ENCODE measurements at places on chromosomes 6 and 20.

GRCh38 chr20:3648951-3649350 is 14.2 kb downstream of the GFRA4 start:
- no peak for DNase-seq

DNA sequence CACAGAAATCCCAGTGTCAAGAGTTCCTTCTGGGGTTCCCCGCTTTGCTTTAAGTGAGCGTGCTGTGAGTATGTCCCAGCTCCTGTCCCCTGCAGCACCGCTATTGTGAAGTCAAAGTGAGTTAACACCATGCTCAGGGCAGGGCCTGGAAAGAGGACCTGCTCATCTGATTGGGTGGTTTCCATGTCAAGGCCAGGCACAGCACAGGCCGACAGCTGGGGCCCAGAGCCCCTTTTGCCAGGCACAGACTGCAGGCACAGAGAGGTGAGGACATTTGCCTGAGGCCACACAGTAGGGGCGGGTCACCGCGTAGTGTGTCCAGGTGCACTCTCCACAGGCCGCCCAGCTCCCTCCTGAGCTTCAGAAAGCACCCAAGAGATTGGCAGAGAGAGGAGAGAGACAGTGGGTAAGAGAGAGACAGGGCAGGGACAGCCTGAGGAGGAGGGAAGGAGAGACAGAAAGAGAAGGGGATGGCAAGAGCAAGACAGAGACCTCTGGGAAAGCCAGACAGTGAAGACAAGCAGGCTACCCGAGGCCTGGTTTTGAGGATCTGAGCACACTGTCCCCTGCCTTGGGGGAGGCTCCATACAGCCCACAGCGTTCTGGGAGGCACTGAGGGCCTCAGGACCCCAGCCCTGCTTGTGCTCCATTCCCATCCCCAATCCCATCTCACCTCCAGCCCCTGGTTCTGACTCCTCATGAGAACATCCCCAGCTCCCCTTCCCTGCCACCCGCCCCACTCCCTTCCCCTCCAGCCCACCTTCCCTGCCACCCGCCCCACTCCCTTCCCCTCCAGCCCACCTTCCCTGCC is 6.5 kb upstream of the BPIFB1 start:
- no peak for DNase-seq

DNA sequence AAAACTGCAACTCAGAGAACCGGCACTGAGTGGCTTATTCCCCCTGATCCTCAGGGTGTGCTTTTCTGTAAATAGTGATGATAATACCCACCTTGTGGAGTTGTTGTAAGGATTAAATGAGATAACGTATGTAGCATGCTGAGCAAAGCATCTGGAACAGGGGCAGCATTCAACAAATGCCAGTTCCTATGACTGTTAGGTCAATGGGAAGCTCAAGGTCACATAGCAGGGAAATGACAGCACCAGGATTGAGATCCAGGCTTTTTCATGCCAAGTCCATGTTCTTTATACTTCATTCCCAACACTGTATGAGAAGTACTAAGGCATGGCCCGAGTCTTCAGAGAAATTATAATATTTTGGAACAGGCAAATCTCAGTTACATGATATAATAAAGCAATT is 5.1 kb downstream of the RCAN2 start:
- no peak for DNase-seq

GRCh38 chr20:47784599-47785310 is 526 bp downstream of the SULF2 start:
- DNase-seq = no peak

DNA sequence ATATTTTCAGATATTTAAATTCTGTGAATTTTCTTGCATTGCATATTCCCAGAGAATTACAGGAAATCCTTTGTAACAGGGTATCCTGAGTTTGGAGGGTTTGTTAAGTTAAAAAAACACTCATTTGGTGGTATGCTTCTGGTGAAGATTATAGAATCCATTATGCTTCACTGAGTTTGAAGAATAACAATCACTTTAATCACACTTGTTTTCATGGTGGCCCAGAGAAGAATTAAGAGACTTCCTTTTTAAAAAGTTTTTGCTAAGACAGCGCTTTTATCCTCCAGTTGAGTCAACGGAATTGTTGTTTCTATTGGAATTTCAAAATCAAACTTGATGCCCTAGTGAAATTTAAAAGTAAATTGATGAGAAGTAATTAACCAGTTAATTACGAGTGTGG is 17.4 kb downstream of the PLEKHG1 start:
- no peak for DNase-seq

DNA sequence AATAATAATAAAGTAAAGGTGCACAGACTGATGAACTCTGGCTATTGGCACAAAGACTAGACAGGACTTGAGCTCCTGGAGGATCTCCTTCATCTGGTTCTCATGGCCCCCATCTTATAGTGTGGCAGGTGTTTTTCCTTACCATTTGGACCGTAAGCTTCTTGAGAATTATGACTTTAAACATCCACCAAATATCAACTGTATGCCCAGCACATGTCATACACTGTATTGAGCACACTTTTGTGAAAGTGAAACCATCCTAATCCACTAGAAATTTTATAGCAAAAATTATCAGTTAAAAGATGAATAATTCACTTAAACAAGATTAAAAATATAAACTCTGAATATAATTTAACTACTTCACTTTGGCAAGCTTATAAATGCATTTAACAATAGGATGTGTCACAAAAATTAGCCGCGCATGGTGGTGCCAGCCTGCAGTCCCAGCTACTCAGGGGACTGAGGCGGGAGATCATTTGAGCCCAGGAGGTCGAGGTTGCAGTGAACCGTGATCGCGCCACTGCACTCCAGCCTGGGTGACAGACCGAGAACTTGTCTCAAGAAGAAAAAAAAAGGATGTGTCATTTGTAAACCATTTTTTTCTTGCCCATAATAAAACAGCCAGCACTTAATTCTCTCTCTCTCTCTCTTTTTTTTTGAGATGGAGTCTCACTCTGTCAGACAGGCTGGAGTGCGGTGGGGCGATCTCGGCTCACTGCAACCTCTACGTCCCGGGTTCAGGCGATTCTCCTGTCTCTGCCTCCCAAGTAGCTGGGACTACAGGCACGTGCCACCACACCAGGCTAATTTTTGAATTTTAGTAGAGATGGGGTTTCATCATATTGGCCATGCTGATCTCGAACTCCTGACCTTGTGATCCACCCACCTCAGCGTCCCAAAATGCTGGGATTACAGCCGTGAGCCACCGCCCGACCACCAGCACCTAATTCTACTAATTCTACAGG is 9.1 kb downstream of the HIVEP2 start:
- DNase-seq = no peak

- DNase-seq = no peak
Observed at GRCh38 chr6:36755435-36756348, 58.1 kb downstream of the RAB44 start.

DNA sequence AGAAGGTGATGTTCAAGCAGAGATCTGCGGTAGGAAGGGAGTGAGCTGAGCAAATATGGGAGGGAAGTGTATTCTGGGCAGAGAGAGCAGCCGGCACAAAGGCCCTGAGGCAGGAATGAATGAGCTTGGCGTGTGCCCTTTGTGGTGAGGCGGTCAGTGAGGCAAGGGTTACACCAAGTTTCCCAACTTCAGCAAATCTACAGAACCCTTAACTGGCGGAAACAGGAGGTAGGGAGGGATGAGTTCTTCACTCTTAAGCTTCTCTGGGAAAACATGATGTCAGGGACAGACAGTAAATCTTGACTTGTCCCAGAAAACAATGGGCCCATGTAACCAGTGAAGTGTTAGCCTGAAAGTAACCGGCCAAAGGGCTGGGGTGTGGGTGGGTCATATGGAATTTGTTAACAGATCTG is 97.1 kb upstream of the PTPN1 start:
- no peak for DNase-seq

DNA sequence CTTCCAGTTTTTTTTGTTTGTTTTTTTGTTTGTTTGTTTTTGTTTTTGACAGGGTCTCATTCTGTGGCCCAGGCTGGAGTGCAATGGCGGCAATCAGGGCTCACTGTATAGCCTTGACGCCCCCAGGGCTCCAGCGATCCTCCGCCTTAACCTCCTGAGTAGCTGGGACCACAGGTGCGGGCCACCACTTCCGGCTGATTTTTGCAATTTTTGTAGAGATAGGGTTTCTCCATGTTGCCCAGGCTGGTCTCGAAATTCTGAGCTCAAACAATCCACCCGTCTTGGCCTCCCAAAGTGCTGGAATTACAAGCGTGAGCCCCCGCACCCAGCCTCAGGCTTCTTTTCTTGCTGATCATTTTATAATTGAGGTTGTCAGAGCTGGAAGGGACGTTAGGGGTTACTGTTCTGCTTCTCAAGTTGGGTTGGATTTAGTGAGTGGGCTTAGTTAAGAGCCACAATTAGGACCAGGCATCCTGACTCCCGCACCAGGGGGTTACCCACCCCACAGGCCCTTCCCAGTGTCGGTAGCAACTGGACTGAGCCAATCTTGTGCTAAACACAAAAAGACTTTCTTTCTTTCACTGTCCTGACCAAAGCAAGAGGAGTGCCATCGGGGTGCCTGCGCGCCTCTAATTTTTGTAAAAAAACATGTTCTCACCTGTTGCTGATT is 13.1 kb upstream of the ZSCAN9 start:
- DNase-seq = no peak

DNA sequence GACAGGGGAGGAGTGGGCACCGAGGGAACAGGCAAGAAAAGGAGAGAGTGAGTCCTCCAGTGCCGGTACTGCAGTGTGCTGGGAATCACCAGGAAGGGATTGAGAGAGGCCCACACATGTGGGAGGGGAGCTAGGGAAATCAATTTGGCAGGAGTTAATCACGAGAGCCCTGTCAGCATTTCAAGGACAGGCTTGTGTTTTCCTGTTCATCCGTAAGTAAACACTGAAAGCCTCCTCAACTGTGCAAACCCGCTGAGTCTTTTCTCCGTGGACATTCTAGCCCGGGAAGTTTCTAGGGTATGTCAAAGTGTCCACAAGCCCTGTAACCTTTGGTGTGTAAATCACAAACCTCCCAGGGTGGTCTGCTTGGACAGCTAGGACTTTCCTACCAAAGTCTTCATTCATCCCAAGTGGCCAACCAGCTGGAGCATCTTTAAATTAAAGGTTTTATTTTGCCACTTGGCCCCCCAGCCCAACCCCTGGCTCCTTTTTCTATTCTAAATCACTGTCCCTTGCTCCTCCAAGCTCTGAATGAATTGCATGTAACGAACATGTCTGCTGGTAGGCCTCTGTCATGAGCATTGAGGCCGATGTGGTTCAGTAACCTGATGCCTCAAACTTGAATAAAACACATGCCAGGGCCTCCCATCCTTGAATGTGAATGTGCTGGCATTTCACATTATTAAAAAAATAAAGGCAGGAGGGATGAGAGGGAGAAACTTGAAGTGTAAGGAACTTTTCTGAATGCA is 149.1 kb downstream of the ZNF217 start:
- DNase-seq = no peak

DNA sequence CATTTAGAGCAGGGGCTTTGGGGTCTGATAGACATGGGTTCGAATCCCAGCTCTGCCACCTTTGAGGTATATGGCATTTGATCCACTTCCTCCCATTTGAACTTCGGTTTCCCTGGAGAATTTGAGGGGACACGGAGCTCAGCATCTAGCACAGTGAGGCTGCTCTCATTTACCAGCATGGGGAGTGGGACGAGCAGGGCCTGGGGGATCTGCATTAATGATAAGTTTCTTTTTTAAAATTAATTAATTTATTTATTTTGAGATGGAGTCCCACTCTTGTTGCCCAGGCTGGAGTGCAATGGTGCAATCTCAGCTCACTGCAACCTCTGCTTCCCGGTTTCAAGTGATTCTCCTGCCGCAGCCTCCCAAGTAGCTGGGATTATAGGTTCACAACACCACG is 52.6 kb downstream of the VSTM2L start:
- DNase-seq = no peak

- no peak for DNase-seq
Observed at GRCh38 chr6:86738078-86738477, 199.2 kb upstream of the HTR1E start.

- DNase-seq = no peak
Observed at GRCh38 chr6:47302043-47302442, 7.7 kb downstream of the TNFRSF21 start.

DNA sequence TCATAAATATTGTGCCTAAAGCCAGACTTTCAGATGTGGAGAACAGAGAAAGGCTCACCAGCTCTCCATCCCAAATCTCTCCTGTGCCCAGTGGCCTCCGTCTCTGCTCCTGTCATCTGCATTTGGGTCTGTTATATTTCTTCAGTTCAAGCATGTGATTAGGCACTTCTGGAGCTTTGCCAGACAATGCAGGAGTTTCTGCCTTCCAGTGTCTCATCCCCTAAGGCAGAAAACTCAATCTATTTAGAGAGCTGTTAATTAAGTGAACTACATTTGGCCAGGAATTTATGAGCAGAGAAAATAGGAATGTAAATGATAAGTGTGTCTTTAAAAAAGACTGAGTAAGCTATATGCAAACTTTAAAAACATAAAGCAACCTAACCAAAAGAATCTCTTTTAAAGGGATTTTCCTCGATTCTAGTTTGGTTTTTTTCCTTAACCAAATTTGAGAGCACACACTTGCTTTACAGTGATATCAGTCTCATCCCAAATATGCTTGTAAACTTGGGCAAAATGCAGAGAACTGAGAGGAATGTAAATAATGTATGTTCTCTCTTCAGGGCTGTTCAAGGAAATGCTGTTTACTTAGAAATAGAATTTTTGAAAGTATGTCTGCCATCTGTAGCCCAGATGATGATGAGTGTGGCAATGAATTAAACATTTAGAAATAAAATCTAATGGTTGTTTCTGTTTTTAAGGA is 113.9 kb downstream of the ELOVL4 start:
- DNase-seq = no peak

- DNase-seq = no peak
Observed at GRCh38 chr6:108755257-108756240, 92.7 kb upstream of the ARMC2 start.

- peak; percentile 63 for DNase-seq
Observed at GRCh38 chr6:4664117-4664626, 112.0 kb upstream of the CDYL start.

GRCh38 chr6:111583221-111583620 is 22.5 kb downstream of the TRAF3IP2 start:
- no peak for DNase-seq

- DNase-seq = peak; percentile 44
Observed at GRCh38 chr20:48657426-48658197, 170.2 kb downstream of the PREX1 start.

DNA sequence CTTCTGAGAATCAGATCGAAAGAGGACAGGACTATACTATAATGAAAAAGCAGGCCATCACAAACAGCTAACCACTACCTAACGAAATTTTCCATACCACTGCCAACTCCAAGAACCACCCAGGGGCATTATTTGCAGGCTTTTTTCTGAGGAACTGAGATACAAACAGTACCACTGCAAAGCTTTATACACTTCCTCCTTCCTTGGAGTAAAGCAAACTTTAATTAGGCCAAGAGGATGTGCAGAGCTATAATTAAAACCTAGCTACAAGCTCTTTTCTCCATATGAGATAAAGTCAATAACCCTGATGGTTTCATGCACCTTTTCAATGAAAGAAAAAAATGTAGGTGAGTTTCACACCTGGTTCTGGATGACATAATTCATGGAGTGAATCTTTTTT is 68.5 kb downstream of the ELOVL5 start:
- no peak for DNase-seq

DNA sequence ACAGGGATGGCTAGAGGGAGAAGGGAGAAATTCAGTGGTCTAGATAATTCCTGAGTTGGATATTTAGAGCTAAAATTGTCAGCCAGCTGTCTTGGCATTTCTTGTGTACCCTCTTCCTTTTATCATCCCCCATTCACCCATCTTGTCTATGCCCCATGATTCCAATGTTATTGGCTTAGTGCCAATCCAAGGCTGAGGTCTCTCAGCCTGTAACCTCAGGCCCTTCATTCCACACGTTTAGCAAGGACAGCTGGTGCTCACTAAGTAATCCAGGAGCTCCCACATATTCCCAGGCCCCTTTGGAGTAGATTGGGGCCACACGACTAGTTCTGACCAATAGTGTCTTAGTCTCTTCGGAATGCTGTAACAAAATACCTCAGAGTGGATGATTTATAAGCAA is 112.4 kb upstream of the ATXN1 start:
- DNase-seq = no peak
